ENCODE measurements at places on chromosomes 1 and 21. TPM values are rescaled to one million over a fixed set of nuclear protein-coding genes. Genes with fewer than 3 reads are reported as not detected.

MANEAL gene
- 1.0 TPM for total RNA-seq

NCF2 gene
- 8.7 TPM for total RNA-seq

S100A6 gene
- total RNA-seq = 219 TPM

- DNase-seq = no peak
These were observed 91.4 kb upstream of the LYPLAL1 start for GRCh38 chr1:219081943-219082925.

OR2L8 gene
- not detected for total RNA-seq

CHI3L2 gene
- 12.7 TPM for total RNA-seq

DNA sequence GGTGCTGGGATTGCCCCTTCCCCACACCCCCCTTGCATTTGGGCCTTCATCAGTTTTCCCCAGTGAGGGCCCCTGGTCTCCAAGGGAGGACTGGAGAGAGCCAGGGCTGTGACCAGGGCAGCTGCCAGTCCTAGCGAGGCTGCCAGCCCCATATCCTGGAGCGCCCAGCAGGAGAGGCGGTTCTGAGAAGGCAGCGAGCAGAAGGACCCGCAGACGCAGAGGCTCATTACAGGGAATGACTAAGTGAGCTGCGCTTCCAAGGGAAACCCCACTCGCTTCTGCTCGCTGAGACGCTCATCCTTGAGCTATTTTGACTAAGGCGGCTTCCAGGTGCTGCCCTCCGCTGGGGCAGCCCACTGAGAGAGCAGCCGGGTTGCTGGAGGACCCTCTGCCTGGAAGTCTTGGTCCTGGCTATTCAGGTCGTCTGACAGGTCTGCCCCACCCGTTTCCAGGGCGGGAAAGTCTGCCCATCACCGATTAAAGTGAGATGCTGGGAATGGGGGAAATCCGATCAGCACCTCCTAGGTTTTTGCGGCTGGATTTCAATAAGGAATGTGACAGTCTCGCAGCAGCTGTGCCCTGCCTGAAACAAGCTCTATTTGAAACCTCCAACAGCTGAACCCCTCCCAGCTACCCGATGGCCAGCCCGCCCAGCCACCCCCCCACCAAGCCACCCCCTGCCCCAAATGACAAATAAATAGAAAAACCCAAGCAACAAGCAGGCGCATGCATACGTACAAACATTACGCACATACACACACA is 2.8 kb downstream of the KCNN3 start:
- DNase-seq = no peak

DNA sequence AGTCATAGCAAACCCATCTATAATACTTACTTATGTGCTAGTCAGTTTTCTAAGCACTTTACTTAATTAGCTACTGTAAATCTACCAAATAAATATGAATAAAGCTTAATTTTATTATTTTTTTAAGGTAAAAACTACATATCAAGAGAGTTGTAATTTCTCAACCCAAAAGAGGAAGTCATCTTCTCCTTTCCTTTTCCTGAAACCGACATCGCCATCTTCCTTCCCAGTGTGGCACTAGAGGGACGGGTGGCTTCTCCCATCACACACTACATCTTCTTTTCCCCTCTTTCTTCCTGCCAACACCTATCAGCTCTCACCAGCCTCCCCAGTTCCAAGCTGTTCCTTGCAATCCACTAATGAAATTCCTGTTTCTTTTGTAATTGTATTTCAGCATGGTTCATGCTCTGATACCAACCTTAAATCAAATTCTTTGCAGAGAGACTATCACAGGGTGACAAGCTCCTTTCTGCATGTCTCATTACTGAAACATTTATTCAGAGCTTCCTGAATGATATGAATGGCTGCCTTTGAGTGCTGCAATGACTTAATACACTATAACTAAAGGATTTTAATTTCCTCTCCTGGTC is 251.6 kb upstream of the FAM78B start:
- no peak for DNase-seq

RNF207 gene
- 13.5 TPM for total RNA-seq

DNA sequence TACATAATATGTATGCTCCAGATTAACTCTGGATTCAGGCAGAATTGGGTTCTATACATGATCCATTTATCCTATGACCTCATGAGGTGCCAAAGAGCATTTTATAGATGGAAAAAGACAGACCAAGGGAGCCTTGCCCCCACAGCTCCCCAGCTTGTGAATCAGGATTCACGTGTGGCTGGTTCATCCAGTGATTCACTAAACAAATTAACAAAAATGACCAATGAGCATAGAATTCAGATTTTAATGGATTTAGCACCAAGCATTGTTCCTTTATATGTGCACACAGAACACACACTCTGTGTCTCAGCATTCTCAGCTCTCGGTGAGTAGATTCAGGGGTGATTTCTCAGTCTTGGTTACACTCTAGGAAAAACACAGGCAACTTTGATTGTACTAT is 51.7 kb upstream of the BARHL2 start:
- no peak for DNase-seq

DNA sequence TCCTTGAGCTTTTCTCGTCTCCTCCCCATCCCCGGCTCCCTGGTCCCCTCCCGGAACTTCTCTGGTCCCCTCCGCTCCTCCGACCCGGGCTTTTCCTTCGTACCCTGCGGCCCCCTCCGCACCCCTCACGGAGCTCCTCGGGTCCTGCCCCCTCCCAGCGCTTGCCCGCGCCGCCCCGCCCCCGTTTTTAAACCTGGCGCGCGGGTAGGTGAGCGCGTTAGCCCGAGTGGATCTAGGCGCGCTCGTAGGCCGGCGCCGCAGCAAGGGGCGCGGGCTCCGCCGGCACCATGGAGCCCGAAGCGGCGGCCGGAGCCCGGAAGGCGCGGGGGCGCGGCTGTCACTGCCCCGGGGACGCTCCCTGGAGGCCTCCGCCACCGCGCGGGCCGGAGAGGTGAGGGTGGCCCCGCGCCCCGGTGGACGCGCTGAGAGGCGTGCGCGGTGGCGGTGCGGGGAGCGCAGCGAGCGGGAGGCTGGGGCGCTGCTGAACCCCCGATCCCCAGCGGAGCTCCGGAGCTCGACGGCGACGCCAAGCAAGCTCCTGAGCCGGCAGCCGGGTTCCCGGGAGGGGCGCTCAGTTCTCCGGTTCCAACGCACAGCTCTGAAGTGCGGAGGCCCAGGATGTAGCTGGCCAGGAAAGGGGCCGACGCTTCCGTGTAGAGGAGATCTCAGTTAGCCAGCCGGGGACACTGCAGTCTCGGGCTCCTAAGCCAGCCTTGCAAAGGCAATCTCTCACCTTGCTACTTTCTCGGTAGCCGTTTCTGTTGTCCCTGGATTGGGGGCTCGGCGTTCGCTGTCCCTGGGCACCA is at the start of gene RIPPLY3:
RIPPLY3 (plus strand) TSS at position 217 of the 806 bp plus-strand sequence; CDS start at position 288, 71 bp downstream.
- peak; percentile 38 for DNase-seq

TMPRSS15 gene
- not detected for total RNA-seq

FAM72A gene
- 34.8 TPM for total RNA-seq

PIGR gene
- 0.07 TPM for total RNA-seq

NBPF6 gene
- total RNA-seq = not detected

DNA sequence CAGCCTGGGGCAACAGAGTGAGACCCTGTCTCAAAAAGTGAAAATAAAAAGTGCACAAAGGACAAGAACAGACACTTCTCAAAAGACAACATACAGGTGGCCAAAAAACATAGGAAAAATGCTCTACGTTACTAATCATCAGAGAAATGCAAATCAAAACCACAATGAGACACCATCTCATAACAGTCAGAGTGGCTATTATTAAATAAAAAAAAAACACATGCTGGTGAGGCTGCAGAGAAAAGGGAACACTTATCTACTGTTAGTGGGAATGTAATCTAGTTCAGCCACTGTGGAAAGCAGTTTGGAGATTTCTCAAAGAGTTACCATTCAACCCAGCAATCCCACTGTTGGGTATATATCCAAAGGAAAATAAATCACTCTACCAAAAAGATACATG is 173.2 kb downstream of the SMYD3 start:
- no peak for DNase-seq

ZNF687 gene
- total RNA-seq = 27.2 TPM

DNA sequence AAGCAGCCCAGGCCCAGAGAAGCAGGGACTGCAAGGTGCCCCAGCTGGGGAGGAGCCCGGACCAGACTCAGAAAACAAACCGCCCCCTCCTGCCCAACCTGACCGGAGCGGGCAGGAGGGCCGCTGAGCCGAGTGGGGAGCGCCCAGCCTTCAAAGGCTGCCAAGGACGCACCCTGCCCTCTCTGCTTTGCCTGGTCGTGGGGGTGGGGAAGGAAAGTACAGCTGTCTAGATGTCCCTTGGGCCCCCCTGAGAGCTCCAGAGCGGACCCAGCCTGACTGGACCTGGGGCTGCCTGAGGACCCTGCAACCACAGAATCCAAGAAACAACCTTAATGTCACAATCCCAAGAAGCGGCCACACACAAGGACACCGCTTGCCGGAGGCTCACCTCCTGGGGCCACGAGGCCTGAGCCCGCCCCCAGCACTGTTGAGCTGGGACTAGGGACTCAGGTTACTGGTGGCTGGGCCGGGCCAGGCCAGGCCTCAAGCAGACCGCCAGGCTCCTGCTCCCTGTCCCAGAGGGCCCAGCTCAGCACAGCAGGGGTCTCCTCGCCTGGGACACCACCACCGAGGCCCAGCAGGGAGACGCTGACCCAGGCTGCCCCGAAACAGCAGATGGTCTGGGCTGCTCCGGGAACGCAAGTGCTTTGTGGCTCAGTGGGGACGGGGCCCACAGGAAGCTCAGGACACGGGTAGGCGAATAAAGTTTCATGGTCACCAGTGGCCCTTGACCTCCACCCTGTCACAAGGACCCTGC is 1.4 kb downstream of the DVL1 start:
- DNase-seq = no peak

- no peak for DNase-seq
These were observed 40.5 kb downstream of the C1orf87 start for GRCh38 chr1:60033066-60033465.

GRCh38 chr1:182968151-182968741 is 15.3 kb upstream of the SHCBP1L start:
- DNase-seq = no peak
